ENCODE measurements at places on chromosomes 16 and 17.

DNA sequence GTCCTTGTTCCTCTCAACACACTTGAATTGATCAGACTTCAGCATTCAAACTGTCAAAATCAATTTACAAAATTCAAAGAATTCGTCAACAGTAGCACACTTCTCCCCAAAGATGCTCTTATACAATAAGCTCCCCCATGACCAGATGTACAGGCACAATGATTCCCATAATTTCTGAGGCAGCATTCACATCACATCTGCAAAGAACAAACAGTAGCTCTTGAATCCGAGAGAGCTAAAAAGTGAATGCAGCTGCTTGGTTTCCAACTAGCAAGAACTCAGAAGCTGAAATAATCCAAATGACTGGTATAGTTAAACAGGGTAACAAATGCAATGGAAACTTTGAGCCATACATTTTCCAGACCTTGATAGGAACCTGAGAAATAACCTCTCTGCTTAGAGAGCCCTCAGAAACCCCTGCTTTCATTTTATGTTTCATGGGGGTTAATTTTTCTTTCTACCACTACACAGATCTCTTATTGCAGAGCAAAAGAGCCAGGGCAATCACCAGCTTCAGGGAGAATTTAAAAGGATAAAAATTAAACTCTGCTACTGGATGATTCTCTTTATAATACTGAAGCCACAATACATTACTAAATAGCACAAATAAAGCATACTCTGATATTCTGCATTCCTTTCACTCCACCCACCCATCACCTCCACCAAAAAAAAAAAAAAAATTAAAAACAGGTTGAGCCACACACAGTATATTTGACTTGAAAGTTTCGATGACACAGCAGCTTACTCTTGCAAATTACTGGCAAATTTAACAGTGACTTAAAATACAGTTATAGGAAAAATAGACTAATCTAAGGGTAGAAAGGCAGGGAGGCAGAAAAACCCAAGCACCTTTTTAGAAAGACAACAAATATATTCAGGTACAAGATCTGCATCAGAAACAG is 23.1 kb upstream of the TMEM97 start:
- DNase-seq = no peak

- DNase-seq = peak; percentile 68
Observed at GRCh38 chr16:30121741-30122571, 1.1 kb downstream of the MAPK3 start.

- no peak for DNase-seq
Observed at GRCh38 chr17:39706383-39706782, 6.5 kb downstream of the ERBB2 start.

DNA sequence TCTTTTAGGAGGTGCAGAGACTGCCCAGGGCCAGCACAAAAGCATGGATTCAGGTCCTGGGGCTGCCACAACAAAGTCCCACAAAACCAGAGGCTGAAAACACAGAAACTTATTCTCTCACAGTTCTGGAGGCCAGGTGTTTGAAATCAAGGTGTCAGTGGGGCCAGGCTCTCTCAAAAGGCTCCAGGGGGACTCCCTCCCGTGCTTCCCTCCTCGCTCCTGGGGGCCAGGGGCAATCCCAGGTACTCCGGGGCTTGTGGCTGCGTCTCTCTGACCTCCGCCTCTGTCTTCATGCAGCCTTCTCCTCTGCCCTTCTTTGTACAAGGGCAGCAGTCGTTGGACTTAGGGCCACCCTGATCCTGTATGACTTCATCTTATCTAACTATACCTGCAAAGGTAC is 8.3 kb upstream of the RBFOX3 start:
- DNase-seq = peak; percentile 50

- peak; percentile 24 for DNase-seq
Observed at GRCh38 chr16:52976539-52977167, 76.0 kb downstream of the CHD9NB start.

DNA sequence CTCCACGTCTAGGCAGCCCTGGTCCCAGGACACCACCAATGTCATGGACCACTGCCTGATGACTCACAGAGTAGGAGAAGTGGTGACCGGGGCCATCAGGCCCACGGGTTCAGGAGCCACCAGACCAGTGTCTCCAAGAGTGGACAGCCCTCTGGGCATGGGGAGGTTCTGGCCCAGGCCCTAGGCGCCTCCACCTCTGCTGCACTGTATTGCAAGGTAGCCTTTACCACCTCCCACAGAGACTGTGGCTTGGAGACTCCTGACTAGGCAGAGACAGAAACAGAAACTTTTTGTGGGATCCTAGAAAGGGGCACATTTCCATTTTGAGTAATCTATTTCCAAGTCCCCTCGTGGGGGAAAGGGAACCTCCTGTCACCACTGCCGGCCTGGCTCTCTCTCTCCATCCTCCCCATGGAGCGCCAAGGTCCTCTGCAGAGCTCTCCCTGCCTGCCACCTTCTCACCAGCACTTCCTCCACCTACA is 2.9 kb downstream of the CDIP1 start:
- DNase-seq = peak; percentile 6

DNA sequence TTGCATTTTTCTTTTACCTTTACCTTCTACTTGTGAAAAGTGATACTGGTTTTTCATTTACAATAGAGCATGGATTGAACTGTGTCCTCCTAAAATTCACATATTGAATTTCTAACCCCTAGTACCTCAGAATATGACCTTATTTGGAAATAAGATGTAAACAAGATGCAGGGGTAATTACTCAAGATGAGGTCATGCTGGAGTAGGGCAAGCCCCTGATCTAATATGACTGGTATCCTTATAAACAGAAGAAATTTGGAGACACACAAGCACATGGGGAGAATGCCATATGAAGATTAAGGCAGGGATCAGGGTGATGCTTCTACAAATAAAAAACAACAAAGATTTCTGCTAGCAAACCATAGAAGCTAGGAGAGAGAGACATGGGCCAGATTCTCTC is 12.2 kb downstream of the MYH13 start:
- DNase-seq = no peak

DNA sequence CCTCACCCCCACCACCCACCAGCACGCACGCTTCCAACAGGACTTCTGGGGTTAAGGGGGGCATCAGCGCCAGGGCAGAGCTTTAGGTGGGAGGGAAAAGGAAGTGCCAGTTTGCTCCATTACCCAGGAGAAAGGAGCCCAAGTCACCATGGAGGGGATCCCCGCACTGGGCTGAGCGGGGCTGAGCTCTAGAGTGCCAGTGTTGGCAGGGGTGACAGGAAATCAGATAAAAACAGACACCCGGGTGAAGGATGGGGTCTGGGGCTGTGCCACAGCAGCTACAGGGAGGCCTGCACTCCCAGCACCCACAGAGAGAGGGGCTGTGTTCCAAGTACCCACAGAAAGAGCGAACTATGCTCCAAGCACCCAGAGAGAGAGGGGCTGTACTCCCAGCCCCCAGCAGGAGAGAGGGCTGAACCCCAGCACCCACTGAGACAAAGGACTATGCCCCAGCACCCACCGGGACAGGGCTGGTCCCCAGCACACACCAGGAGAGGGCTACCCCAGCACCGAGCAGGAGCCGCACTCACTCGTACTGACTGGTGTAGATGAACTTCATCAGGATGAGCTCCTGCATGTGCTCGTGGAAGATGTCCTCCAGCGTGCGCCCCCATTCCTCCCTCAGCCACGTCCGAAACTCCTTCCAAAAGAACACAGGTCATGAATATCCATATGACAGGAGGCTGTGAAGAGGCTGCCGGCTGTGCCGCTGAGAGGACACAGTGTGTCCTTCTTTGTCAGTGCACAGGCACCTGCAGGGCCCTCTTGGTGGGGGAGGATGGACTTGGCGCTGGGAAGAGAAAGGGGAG is 18.6 kb upstream of the C16orf95 start:
- DNase-seq = peak; percentile 57

DNA sequence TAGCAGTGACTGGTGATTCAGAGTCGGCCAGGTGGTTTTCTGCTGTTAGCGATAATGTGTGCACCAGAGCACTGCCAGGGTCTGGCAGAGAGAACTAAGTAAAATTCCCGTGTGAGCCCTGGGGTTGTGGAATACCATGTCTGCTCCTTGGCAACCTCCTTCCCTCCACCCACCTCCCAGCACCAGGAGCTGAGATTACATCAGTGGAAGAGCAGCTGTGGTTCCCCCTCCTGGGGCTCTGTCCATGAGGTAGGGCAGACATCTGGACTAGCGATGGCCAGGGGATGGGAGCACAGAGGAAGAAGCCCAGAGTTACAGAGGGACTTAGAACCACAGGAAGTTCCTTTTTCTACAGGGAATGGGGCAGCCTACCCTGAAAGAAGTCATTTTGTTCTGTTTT is 15.8 kb downstream of the CLEC10A start:
- no peak for DNase-seq
